ENCODE measurements at places on chromosomes 16 and 17.

DNA sequence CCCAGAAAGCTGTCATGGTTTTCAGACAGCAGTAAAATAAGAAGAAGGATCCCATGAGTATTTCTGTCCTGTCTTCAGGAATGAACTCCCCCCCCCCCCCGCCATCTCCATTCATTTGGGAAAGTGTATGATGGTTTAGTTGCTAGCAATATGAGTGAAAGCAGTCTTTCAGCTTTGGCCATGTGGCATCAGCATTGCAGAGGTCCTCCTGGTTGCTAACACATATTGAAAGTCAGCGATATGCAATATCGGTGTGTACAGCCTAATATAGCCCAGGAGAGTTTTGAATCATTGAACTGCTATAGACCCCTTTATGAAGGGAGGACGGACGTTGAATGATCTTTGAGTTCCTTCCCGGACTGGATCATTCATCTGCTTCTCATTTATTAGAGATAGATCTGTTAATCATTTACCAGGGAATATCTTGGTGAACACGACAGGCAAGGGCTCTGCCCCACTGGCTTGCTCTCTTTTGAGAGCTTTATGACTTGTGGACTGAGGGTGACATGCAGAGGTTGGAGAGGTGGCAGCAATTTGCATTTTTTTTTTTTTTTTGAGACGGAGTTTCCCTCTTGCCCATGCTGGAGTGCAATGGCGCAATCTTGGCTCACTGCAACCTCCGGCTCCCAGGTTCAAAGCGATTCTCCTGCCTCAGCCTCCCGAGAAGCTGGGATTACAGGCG lies 25.2 kb downstream of the DEF8 start:
- no peak for DNase-seq

DNA sequence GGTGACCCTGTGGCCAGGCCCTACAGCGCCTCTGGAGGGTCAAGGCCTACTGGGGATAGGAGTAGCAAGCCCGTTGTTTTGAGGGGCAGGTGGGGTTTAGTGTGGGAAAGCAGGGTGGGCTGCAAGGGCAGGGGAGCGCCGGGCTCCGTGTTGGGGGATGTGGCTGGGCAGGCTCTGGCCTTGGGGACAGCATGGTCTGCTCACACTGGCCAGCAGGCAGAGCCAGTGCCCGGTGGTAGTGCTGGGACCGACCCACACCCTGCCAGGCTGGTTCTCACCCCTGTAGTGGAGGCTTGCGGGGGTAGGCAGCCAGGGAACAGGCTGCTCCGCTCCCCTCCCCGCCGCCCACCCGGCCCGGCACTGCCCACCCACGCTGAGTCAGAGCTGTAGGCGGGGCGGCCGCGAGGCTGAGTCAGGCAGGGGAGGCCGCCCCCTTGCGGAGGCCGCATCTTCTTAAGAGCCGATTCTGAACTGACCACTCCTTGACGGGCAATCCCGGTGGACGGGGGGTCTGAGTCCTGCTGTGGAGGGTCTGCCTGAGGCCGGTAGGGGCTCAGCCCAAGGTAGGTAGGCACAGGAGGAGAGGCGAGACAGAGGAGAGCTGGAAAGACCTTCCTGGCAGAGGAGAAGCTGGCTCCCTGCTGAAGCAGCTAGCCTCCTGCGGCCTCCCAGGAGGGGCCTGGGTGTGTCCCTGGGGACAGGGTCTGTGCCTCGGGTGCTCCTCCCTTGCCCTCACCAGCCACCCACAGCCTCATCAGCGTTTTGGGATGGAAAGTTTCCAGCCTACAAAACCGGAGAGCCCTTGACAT lies 62.4 kb downstream of the BAIAP2 start:
- peak; percentile 79 for DNase-seq

DNA sequence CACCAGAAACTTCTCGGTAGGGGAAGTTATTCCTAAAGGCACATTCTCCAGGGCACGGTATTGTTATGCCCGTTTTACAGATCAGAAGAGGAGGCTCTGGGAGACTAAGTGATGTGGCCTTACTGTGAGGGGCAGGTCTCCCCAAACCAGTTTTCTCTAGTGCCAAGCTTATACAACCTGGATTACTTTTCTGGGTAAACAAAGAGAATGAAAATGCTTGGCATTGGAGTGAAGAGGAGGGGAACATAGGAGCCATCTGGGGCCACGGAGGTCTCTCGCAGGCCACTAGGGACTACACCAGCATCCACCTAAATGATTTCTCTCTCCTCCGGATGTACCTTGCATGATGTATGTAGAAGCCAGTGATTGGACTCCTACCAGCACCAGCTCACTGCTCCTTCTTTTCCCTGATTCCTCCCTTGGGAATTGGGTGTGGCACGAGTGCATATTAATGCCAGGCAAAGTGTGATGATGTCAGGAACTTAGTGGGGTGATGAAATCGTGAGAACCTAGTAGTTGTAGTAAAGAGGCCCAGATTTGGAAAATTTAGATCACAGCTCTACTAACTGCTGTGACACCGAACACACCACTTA lies 674 bp downstream of the TOM1L1 start:
- DNase-seq = no peak

- no peak for DNase-seq
Measured at GRCh38 chr16:72921106-72921505, 126.8 kb downstream of the ZFHX3 start.

DNA sequence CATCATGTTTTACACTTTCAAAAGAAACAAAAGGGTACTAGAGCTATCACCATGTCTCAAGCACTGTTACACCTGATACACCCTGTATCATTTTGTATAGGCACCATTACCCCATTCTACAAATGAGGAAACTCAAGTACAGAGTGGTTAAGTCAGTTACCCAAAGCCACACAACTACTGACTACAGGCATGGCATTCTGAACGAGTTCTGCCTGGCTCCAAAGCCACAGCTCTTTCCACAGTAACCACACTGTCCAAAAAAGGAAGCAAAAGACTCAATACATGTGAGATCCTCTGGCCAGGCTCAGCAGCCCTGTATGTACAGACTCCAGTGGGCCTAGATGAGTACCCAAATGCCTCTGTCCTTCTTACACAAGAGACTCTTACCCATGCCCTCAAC lies 4.7 kb downstream of the DYNC1LI2 start:
- DNase-seq = no peak
